ENCODE measurements at places on chromosomes 12 and 14.

DNA sequence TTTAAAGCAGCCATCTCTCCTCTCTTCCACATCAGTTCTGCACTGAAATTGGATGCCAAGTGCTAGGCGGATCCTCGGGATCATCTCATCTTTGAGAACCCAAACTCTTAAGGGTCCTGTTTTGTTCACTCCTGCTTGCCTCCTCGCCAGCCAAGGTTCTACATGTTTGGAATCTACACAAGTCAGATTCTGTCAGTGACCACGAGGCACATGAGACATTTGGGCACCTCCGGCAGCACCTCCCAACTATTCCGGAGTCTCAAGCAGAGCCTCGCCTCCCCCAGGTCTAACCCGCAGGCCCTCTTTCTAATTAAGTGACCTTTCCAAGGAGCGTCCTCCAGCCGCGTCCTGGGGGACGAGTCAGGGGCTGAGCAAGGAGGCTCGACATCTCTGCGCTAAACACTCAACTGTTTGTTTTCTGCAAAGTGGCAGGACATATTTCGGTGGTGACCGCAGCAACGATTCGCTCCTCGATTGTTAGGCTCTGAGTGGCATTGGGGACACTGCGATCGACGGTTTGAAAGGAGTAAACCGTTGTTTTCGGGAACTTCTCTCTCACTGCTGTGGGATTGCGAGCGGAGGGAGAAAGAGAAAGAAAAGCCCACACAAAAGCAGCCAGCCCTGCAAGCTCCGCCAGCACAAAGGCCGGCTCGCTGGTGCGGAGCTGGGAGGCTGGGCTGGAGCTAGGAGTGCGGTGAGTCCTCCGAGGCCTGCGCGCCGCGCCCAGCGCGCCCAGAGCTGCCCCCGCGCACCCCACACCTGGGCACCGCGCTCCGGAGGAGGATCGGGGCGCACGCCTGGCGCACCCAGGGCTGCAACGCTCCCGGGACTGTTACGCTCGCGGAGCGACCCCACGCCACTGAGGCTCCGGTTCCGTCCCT lies 640 bp downstream of the ARMH4 start:
- peak; percentile 30 for DNase-seq

DNA sequence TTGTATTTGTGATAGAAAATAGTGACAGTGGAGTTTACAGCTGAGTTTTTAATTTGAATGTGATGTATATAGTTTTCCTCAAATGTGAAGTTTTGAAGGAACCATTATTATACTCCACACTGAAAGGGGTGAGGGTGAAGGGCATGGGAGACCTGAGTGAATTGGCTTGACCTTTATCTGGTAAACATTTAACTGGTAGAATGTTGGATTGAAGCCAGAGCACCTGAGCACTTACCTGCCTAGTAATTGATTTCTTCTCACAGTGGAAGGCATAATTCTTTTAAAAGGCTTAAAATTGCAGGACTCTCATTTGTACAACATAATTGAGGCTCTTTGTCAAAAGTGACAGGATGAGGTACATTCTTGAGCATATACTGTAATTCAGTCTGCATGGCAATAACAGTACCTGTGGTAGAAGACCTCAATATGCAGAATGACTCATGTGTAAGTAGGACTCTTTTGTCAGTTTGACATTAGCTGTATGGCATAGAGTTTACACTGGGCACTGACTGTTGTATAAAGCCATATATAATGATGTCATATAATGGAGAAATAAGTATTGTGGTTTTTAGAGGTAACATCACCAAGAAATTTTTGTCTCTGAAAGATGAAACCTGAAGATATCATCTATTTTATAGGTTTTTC lies 309.6 kb downstream of the TMTC2 start:
- no peak for DNase-seq

- no peak for DNase-seq
Observed at GRCh38 chr12:26378711-26379110, 183.3 kb downstream of the SSPN start.

DNA sequence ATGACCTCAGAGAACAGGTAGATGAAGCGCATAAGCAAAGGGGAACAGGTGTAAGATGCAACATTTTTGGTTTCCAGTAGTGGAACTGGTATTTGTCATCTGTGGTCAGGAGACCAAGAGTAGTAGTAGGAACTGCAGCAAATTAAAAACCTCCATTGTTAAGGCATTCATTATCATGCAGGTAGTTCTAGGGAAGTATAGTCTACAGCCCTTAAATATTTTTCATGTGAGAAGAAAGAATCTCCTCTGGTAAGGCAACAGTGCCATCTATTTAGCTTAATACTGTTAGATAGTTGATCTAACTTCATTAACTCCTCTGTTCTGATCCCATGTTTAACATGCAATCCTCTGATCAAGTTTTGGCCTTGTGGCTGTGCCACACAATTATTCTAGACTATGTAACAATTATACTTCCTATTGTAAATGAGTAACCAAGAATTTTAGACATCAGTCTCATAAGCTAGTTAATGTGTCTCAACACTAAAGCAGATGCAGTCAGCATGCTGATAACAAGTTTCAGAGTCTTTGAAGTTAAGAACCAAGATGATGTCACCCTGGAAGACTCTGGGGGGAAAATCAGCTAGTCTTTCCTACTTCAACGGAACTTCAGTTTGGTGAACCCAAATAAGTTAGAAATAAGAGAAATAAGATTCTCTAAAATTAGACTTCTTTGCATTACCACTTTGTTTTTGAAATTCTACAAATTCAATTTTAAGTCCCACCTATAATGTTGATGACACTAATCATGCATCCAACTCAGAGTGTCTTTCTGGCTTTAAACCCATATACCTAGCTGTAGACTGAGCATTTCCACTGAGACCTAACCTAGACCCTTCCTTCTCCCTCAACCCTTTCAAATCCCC lies 70.9 kb downstream of the STXBP6 start:
- no peak for DNase-seq

DNA sequence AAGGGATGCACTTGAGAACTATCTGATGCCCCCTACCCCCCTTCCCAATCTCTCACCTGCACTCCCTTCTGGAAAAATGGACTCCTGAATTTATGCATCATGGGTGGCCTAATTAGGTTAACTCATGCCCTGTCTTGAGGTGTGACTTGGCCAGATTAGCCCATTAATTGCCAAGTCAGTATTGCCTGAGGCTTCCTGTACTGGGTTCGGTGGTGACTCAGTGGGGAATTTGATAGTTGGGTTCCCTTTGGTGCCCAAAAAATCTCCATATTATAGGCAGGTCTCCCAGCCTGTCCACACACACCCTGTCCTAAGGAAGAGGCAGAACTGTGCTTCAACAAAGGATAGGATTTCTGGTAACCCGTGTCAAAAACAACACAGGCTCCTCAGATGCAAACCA lies 146.1 kb downstream of the CHST11 start:
- no peak for DNase-seq

- DNase-seq: no peak
Observed at GRCh38 chr14:22884738-22885523, 1.9 kb downstream of the REM2 start.

- DNase-seq: no peak
Observed at GRCh38 chr12:21881965-21882364, 59.3 kb downstream of the ABCC9 start.

- no peak for DNase-seq
Observed at GRCh38 chr14:90976101-90976500, 84.3 kb downstream of the RPS6KA5 start.

- peak; percentile 72 for DNase-seq
Observed at GRCh38 chr14:75101491-75101890, 25.4 kb downstream of the NEK9 start.

DNA sequence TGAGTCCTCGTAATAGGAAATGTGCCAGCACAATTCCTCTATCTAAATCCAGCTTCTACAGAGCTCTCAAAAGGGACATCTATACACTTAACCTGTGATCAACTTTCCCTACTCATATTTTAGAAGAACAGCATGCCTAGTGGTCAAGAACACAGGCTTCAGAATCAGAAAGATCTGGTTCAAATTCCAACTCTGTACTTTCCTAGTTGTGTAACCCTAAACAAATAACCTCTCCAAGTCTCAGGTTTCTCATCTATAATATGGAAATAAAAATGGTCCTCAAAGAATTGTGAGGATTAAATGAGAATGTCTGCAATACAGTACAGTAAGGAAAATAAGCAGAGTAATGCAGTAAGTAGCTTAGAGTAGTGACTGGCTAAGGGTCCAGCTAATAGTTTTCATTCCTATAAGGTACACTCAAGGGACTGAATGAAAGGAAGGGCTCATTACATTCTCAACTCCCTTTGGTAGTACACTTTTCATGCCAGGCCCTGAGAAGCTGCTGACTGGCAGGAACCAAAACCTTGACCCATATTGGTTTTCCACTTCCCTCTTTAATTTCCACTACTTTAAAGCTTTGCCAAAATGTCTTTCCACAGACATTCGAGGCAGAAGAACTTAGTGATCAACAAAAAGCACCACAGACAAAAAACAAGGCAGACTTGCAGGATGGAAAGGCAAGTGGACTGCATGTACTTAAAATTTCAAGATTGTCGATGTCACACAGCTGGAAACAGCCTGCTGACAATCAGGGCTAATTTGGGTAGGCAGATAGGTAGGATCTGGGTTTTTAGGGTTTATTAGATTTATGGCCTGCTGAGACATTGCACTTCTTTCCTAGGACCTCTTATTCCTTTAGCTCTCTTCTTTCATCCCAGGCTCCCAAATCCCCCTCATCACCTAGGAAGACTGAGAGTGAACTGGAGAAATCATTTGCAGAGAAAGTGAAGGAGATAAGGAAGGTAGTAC lies 4.3 kb downstream of the CCDC196 start:
- no peak for DNase-seq

- peak; percentile 14 for DNase-seq
Observed at GRCh38 chr12:22821985-22822384, 197.0 kb downstream of the ETNK1 start.

DNA sequence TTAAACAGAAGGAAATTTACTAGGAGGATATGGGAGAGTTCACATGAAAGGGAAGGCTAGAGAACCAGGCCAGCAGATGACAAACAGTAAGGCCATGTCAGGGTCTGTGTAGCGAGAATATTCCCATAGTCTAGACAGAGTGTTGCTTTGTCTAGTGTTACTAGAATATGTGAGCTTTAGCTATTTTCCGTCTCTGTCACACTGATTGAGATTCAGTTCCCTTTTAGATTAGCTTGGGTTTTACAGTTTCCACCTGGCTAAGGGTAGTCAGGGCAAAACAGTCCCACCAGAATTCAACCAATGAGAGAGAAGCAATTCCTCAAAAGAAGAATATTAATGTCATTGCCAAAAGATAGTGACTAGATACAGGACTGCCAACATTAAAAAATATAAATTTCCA lies 82.8 kb upstream of the MDM1 start:
- DNase-seq: no peak

GRCh38 chr14:79639613-79640012 lies 571.7 kb downstream of the DIO2 start:
- DNase-seq: no peak

GRCh38 chr14:99752486-99753121 lies 40.6 kb upstream of the EML1 start:
- DNase-seq: no peak

GRCh38 chr12:89376844-89377243 lies 24.5 kb upstream of the DUSP6 start:
- no peak for DNase-seq

- DNase-seq: no peak
Observed at GRCh38 chr14:64723691-64724577, 19.7 kb downstream of the PLEKHG3 start.

GRCh38 chr12:114933428-114934160 lies 249.6 kb upstream of the TBX3 start:
- peak; percentile 16 for DNase-seq

GRCh38 chr12:8445731-8446130 lies 10.0 kb upstream of the CLEC6A start:
- no peak for DNase-seq

DNA sequence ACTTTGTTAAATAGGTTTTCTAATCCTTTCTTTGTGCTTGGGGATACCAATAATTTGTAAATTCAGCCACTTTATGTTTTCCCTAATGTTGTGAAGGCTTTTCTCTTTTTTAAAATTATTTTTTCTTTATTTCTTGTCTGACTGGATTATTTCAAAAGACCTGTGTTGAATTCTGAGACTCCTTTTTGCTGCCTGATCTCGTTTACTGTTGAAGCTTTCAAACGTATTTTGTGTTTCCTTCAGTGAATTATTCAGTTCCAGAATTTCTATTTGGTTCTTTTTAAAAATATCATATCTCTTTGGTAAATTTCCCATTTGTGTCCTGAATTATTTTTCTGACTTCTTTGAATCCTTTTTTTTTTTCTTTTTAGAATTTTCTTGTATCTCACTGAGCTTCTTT lies 241.6 kb downstream of the LRIG3 start:
- DNase-seq: no peak

DNA sequence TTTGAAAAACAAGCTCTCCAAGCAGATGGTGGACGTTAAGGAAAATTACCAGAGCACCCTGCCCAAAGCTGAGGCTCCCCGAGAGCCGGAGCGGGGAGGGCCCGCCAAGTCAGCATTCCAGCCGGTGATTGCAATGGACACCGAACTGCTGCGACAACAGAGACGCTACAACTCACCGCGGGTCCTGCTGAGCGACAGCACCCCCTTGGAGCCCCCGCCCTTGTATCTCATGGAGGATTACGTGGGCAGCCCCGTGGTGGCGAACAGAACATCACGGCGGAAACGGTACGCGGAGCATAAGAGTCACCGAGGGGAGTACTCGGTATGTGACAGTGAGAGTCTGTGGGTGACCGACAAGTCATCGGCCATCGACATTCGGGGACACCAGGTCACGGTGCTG lies 62.4 kb downstream of the NTF3 start:
- no peak for DNase-seq

DNA sequence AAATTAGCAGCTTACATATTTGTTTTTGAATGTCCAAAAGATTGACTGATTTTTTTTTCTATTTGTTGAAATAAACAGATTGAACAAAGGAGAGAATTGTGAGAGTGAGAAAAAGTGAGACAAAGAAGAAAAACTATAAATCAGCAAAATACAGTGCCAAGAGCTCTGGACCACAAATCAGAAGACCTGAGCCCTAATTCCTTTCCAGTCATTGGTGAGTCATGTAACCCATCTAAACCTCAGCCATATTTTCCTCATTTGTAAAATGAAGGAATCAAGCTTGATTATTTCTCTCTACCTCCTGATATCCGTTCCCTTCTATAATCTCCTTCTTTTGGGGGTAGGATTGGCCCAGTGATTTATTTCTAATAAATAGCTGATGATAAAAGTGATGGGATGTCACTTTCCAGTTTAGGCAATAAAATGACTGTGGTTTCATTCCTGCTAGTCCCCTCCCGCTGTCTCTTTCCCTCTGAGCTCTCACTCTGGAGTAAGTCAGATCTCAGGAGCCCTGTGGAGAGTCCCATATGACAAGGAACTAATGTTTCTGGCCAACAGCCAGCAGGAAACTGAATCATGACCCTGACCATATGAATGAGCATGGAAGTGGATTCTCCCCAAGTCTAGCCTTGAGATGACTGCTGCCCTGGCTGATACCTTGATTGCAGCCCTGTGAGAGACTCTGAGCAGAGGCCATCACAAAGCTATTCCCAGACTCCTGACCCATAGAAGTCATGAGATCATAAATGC lies 218.9 kb downstream of the ACSS3 start:
- peak; percentile 13 for DNase-seq

- DNase-seq: no peak
Observed at GRCh38 chr12:121578230-121579189, 2.3 kb downstream of the KDM2B start.

Measured in SJCRH30 (cell line).